ENCODE measurements at places on chromosomes 1 and 21.

GRCh38 chr1:58434181-58434580 is 112.3 kb downstream of the OMA1 start:
- DNase-seq, result no peak

- DNase-seq, result no peak
These were observed 2.8 kb downstream of the AGTRAP start for GRCh38 chr1:11738783-11739182.

- no peak for DNase-seq
These were observed 148.2 kb downstream of the DISC1 start for GRCh38 chr1:231774719-231775335.

DNA sequence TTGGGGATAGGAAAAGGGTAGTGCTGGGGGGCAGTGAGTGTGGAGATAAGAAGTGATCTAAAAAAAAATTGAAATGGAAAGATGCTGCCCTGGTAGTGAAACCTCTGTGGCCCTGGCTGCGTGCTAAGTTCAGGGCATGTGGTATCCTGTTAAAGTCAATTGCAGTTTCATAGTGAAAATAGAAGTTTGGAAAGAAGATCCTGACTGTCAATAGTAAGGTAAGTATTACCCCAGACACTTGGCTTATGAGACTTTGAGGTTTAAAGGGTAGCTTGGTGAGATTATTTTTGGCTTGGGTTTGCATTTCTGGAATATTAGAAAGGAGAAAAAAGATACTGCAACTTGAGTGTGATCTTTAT is 6.8 kb downstream of the ARID1A start:
- no peak for DNase-seq

DNA sequence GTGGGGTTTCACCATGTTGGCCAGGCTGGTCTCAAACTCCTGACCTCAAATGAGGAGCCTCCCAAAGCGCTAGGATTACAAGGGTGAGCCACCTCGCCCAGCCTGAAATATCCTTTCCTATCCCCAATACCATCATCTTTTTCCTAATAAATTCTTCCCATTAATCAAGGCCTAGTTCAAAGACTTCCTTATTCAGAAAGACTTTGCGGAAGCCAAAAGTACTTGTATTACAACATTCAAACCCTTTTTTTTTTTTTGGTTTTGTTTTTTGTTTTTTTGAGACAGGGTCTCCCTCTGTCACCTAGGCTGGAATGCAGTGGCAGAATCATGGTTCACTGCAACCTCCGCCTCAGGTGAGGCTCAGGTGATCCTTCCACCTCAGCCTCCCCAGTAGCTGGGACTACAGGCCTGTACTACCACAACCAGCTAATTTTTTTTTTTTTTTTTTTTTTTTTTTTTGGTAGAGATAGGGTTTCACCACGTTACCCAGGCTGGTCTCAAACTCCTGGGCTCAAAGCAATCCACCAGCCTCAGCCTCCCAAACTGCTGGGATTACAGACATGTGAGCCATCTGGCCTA is 7.6 kb downstream of the SLC19A2 start:
- DNase-seq, result no peak

- no peak for DNase-seq
These were observed 2.9 kb downstream of the CLDN14 start for GRCh38 chr21:36477001-36477400.

DNA sequence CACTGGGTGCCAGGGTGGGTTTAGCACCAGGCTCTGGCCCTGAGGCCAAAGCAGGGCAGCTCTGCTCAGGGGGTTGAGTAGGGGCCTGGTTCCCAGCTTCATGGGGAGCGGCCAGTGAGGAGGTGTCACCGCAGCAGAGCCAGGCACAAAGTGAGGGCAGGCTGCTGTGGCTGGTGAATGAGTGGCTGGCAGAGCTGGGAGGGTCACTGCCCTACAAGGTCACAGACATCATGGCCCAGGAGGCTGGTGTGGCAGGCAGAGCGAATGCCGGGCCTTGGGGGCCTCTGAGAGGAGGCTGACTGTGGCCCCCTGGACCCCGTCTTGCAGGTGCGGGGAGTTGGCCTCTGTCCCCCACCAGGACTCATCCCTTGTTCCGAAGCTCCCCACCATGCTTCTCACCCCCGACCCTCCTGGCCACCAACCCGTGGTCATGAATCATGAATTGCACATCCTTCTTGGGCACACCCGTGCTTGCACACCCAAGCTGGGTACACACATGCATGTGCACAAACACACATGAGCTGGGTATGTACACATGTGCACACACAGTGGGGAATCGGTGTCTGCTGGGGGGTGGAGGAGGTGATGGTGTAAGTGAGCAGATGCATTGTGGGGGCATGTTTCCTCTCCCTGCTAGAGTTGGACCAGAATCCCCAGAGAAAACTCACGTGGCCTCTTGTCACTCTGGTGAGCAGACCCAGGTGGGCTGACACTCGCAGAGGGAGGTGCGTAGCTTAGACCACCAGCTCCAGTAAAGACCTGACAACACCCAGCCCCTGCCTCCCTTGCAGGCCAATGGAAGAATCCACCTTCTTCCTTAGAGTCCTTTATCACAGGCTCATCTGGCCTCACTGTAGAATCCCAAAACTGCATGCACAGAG is 4.8 kb upstream of the GNB1 start:
- no peak for DNase-seq

GRCh38 chr1:47545912-47546483 is 108.2 kb downstream of the FOXD2 start:
- no peak for DNase-seq

DNA sequence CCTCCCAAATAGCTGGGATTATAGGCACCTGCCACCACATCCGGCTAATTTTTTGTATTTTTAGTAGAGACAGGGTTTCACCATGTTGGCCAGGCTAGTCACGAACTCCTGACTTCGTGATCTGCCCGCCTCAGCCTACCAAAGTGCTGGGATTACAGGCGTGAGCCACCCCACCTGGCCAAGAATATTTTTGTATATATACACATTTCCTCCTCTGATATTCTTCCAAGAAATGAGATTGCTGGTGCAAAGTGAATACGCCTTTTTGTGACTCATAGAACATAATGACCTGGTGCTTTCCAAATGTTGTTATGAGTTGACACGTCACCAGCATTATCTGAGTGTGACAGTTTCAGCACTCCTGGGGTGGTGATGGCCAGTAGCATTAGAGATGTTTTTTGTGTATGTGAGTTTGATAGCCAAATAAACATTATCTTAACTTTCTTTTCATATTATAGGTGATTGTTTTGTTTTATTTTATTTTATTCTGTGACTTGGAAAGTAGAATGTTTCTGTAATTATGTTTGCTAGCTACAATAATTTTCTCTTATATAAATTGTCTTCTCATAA is 54.9 kb downstream of the KCNK1 start:
- no peak for DNase-seq

GRCh38 chr1:199612976-199613774 is 414.3 kb upstream of the NR5A2 start:
- no peak for DNase-seq

GRCh38 chr21:46286648-46287002 is 483 bp downstream of the YBEY start:
- DNase-seq, result no peak

- DNase-seq, result no peak
These were observed 17.8 kb downstream of the HLCS start for GRCh38 chr21:36948686-36949085.

DNA sequence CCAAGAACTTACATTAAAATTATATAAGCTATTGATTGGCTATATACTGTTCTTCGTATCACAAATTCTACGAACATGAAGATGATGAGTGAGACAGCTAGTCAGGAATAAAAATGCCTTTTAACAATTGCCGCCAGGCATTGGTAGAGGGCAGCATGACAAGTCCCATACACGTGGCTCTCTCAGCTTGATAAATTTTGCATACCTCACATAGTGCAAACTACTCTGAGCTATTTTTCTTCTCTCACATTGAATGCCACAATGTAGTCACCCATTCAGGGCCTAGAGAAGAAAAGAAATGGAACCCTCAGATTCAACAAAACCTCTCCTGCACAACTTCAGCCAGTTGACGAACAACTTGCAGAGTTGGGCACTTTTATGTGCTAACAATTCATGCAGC is 27.0 kb upstream of the FMO2 start:
- DNase-seq, result no peak

DNA sequence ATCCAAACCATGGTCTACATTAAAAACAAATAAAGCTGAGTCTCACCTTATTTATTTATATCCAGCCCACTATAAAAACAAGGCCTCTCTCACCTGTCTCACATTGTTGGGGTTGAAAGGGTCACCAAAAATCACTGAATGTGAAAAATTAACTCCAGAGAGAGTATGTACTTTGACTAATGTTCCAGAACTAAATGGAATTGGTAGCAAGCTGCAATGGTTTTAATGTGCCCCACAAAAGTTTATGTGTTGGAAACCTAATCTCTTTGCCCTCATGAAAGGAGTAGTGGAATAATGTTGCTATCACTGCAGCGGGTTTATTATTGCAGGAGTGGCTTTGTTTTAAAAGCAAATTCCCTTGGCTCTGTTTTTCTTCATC is 230.3 kb downstream of the LTN1 start:
- no peak for DNase-seq

DNA sequence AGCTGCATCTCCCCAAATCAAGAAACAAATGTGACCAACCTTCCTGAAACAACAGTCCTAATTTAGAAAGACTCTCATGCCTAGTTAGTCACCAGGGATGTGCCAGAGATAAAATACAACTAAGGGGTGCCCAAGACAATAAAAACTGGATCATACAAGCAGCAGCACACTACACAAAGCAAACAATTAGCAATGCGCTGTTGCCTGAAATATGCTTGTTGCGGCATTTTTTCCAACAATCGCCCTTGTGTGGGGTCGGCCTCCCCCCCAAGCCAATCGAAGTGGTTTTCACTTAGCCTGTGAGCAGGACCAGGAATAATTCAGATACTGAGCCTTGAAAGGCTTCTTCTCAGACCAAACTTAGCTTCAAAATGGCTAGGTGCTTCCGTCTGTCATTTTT is 1.4 kb upstream of the STMN1 start:
- no peak for DNase-seq

DNA sequence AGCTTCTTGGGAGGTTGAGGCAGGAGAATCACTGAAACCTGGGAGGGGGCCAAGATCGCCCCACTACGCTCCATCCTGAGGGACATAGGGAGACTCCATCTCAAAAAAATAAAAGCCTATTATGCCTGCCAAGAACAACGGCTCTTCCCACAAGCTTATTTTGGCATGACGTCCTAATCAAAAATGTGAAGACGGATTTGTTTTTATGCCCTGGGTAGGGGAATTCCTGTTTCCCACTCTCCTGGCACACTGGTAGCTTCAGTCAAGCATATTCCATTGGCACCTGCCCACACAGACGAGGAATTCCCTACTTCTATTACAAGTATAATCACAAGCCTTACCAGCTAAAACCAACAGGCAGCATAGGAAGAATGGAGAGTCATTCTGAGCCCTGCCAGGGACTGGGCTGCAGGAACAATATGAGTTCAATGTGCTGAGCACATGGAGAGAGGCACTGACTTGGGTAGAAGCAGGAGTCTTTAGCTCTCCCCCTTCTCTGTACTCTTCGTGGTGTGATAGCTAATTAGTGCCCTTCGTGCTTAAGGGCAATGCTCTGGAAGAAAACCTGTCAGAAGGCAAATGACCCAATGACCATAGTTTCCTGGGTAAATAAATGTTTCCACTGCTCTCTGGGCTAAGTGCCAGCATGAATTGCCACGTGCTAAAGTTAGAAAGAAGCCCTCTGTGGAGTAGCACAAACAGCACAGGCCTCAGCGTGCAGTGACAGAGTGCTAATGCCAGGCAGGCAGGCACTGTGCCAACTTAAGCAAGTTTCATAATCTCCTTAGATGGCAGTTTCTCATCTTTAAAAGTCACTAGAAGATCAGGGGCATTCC is 16.8 kb downstream of the TNFSF4 start:
- no peak for DNase-seq

DNA sequence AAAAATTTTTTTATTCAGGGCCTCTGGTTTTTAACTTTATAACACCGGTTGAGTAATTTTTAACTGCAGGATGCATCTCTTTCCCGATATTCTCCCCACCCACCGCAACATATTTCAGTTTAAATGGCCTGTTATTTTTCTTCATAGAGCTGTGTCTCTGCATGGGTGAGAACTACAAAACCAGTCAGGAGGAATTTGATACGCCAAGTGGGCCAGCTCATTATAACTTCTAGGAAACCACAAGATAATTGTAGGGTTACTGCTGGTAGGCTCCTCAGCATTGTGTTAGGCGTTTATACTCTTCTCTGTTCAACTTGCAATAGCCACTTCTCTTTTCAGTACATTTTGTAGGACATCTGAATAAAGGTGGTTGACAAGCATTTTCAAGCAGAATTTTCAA is 169.7 kb downstream of the PBX1 start:
- DNase-seq, result no peak

GRCh38 chr1:26828411-26828991 is 2.0 kb downstream of the ZDHHC18 start:
- peak; percentile 68 for DNase-seq

DNA sequence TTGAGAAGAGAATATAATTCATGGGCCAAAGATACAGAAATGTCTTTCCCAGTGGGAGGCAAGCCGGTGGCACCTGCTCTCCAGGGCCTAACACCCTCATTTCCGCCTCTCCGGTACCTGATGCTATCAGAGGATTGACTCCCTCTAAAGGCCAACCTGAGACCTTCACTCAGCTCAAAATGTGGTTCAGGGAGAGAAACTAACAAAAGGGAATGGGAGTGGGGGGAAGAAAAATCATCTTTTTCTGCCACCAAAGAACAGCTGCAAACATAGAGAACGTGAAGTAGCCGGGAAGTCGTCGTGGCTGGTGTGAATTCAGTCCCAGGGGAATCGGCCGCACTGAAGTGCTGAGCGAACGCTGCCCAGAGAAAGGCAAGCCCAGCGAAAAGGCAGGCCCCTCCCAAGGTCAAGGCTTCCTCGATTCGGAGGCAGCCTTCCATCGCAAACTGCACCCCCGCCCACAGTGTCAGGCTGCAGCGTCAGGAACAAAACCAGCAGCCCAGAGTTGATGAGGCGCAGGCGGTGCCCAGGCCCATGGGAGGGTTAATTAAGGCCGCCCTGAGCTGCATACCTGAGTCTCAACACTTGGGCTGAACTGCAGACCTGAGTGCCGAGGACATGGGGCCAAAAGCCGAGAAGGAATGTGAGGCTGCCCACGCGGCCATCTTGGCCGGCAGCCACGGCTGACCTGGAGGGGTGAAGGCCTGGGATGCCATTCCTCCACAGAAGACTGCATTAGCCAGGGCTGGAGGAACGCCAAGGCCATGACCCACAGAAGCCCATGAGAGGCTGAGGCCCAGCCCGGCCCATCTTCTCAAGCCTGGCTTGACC is 160.2 kb downstream of the PSMG1 start:
- no peak for DNase-seq

DNA sequence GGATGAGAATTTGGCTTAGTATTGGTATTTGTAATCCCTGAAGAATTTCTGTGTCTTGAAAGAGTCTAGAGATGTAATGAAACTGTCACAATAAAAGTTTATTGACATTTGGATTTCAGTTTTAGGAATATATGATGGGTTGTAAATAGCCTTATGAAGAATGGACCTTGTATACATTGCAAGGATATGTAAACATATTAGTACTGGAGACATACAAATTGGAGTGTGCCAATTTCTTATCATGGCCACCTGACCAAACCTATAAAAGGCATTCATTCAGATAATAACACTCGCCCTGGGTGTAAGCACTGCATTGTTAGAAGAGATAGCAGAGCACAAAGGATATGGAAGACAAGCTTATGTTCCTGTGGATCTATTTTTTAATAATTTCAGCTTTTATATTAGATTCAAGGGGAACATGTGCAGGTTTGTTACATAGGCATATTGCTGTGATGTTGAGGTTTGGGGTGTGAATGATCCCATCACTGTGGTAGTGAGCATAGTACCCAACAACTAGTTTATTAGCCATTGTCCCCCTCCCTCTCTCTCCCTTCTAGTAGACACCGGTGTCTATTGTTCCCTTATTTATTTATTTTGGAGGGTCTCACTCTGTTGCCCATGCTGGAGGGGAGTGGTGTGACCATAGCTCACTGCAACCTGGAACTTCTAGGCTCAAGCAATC is 8.6 kb downstream of the S1PR1 start:
- no peak for DNase-seq

Data from CD4-positive, alpha-beta T cell (primary cell).